ENCODE measurements at places on chromosomes 1 and 21.

DNA sequence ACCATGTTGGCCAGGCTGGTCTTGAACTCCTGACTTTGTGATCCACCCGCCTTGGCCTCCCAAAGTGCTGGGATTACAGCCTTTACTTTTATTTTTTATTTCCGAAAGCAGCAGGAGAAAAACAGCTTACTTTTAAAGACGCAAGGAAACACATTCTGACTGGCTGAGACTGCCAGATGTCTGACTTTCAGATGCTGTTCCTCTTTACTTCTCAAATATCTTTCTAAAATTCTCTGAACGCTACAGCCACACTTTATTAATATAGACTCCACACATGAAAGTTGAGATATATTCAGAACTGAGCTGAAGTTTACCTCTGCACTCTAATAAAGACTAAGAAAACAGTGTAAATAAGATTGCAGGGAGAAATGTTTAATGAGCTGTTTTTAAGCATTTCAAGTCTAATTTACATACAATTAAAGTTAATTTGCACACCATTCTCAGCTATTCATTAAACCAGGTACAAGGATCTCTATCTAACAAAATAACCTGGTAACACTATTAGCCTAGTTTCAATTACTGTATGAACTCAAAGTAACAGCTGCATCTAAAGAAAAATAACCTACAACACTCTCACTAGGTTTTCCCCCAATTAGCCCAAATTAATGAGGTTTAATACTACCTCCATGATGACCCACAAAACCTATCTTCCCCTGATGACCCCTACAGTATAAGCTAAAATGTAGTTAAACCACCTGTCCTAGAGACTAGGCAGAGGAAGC, 24.9 kb downstream of the WASF2 start:
- no peak for DNase-seq

DNA sequence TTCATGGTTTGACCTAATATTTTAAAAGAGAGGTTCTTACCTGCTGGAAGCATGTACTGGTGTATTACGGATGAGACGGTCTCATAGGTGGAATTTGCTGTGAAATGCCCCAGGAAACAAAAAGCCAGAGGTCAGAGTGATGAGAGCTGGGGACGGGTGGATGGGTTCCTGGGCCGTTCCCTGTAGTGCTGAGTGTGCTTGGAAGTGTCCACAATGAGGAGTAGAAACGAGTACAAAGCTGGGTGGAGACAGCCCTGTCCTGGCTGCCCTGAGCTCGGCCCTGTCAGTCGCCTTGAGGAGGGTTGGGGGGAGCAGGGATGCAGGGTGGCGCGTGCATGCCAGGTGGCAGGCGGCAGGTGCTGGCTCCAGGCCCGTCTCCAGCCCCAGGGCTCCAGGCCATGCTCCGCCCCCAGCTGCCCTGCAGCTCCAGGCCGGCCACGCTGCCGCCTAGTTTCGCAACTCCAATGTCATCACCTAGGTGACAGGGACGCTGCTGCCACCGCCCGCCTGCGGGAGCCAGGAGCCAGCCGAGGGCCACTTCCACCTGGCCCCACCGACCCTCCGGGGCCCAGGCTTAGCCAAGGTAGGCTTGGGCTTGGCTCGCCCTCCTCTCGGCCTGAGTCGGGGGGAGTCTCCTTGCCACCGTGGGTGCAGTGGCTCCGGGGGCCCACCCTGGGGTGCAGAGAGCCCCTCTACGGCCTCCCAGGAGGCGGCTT, 16.4 kb downstream of the TP73 start:
- DNase-seq, result no peak

DNA sequence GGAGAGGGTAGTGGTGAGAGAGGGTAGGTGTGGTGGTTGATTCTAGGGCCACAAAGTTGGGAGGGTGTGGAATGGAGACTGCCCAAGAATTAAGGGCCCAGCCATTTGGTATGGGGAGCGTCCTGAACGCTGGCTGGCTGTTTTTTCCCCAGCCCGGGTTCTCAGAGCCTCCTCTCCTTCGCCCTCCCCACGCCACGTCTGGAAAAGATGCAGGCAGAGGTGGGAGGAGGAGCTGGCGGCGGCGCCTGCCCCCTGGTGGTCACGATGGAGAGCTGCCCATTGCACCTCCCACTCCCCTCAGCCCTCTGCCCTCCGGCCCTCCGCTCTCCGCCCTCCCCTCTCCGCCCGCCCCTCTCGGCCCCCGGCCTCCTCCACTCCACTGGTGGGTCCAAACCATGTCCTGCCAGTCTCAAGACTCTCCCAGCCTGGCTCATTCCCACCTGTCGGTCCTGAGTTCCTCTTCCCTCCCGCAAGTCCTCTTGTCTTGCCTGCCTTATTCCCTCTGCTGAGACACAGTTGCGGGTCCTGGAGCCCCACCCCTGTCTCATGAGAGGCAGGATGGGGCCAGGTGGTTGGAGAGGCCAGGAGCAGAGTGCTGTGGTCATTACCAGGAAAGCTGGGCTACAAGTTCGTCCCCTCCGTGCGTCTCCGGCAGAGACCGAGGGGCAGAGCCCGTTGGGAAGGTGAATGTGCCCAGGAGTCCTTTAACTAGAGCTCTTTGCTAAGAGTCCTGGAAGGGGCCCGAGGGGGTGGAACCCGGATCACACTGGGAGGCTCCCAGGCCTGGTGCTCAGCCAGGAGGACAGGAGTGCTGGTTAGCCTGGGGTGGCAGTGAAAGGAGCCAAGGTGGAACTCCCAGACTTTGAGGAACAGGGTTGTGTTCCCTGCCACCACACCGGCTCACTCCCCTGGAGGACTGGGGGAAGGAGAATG, 22.6 kb downstream of the ETNK2 start:
- DNase-seq, result peak; percentile 50

GRCh38 chr1:246134789-246135188, 372.3 kb downstream of the SMYD3 start:
- no peak for DNase-seq

- DNase-seq, result no peak
Measured at GRCh38 chr1:218348628-218349071, 3.5 kb downstream of the TGFB2 start.

DNA sequence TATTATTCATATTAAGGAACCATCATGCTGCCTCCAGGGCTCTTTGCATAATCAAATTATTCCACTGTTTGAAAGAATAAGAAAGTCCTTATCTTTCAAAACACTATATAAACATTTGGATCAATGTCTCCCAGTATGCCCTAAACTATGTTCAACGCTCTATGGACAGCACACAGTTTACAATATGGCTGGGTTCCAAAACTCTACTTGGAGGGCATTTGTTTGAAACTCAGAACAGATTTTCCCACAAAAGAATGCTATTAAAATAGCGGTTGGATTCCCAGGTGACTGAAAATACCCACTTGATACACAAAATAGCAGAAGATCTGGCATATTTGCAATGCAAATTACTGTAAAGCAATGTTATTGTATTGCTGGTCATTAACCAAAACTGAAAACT, 3.2 kb downstream of the HAO2 start:
- DNase-seq, result no peak

DNA sequence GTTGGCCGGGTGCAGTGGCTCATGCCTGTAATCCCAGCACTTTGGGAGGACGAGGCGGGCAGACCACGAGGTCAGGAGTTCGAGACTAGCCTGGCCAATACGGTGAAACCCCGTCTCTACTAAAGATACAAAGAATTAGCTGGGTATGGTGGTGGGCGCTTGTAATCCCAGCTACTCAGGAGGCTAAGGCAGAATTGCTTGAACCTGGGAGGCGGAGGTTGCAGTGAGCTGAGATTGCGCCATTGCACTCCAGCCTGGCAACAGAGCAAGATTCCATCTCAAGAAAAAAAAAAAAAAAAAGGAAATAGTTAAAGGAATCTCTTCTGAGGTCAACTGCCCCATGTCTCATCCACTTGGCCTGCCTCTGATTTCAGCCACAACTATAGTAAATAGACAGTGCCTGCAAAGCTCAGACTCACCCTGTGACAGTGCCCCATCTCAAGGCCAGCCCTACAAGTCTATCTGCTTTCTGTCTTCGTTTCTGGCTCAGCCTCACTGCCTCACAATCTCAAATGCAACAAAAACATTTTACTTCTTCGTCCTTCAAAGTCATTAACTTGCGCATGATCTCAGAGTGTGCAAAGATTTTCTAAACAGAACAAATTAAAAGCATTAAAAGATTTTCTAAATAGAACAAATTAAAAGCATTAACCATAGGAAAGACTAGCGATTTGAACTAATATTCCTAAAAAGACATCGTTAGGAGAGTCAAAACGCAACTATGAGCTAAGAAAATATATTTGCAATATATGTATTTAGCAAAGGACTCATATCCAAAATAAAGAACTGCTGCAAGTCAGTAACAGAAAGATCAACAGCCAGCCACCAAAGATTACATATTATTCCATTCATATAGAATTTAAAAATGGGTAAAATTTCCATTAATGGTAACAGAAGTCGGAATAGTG, 65.0 kb upstream of the PRDX6 start:
- DNase-seq, result no peak

DNA sequence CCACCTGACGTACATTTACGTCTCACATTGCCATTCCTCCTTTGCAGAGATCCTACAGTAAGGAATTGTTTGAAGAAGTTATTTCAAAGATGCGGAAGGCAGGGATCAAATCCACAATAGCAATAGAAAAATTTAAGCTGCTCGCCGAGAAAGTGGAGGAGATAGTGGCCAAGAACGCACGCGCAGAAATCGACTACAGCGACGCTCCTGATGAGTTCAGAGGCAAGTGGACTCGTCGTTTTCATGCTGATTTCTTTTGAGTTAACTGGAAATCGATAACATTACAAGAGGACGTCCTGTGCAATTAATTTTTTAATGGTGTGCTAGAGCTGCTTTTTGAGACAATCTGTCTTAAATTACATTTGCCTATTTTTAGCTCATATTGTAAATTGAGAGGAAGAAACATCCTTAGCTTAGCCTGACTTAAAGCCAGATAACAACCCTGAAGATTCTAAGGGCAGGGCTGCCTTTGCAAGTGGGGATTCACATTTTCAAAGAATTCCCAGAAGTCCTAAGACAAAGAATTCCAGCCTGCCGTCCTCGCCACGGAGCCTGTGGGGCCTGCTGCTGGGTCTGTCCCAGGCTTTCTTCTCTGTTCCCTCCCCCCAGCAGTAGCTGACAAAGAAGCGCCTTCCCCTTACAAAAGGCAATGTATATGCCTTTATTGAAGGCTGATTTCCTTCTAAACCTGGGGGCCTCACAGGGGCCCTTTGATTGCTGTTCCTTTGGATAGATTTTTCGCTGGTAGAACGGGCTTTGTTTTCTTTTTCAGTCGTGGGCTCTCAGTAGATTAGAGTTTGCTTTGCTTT, 31.6 kb upstream of the KIF1B start:
- no peak for DNase-seq

GRCh38 chr1:50701706-50702317, 258.3 kb downstream of the FAF1 start:
- no peak for DNase-seq

DNA sequence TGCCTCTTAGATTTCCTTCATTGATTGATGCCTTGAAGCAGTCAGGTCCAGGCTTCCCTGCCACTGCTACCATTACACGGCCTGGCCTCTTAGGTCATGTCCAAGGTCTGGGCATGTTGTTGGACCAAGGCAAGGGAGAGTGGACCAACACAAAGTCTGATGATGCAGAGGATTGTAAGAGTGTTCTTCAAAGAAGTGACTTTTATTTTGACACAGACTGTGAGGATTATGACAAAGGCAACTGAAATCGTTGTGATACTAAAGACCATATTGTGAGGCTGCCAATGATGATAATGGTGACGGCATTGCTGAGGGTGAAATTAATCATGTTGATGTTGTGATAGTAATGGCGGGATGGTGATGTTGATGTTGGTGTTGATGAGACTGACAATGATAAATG, 149.5 kb downstream of the GRIK3 start:
- DNase-seq, result no peak

- DNase-seq, result no peak
Measured at GRCh38 chr1:184533049-184533448, 146.2 kb downstream of the C1orf21 start.

- no peak for DNase-seq
Measured at GRCh38 chr21:42068256-42068545, 2.9 kb upstream of the UMODL1 start.

DNA sequence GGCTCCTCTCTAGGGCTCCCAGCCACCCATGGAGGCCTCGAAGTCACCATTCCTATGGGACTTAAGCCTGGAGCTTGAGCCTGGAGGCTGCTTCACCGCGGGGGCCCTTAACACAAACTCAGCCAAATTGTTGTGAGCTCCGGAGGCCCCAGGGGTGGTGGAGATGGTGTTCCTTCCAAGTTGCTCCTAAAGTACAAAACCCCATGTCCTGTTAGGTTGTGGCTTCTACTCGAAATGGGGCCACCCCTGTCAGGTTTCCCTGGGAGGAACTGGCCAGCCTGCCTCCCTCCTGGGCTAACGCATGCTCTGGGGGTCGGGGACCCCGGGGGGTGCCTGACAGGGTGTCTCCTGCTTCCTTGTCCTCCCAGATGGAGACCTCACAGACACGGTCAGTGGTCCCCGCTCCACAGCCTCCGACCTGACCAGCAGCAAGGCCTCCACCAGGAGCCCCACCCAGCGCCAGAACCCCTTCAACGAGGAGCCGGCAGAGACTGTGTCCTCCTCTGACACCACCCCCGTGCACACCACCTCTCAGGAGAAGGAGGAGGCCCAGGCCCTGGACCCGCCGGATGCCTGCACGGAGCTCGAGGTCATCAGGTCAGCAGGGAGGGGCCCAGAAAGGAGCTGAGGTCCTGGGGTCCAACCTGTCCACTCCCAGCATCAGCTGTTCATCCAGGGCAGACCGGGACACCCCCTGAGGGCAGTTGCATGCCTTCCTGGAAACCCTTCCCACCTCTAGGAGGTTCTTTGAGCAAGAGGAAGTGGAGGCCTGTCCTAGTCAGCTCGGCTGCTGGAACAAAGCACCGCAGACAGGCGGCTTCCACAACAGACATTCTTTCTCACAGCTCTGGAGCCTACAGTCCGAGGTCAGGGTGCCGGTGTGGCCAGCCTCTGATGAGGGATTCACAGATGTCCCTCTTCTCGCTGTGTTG, 10.8 kb upstream of the SLC25A34 start:
- no peak for DNase-seq

- DNase-seq, result no peak
Measured at GRCh38 chr1:214466403-214467077, 84.9 kb downstream of the PTPN14 start.

- no peak for DNase-seq
Measured at GRCh38 chr1:241614572-241614971, 25.6 kb downstream of the CHML start.

DNA sequence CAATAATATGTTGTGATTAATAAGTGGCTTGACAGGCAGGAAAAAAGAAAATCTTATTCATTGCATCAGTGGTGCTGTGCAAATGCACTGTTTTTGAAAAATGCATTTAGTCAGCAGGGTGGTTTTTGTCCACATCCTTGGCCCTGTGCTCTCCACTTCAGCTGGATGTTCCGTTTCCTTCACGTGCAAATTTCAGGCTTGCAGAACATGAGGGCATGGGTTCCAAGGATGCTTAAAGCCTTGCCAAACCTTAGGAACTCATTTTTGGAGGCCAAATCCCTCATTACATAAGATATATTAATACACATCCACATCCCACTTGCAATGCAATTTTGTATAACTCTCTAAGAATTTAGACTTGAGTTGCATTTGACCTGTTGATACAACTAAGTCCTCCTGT, 410.1 kb downstream of the PRDM2 start:
- DNase-seq, result no peak
